ENCODE measurements at places on chromosomes 1 and 21.

- DNase-seq: no peak
Observed at GRCh38 chr1:107993920-107994319, 28.9 kb upstream of the VAV3 start.

- DNase-seq: no peak
Observed at GRCh38 chr1:92484472-92485380, 2.0 kb downstream of the GFI1 start.

GRCh38 chr1:53482441-53483153 lies 23.4 kb downstream of the DMRTB1 start:
- DNase-seq: no peak

GRCh38 chr21:35990609-35991008 lies 69.7 kb downstream of the SETD4 start:
- no peak for DNase-seq

GRCh38 chr1:182217967-182218366 lies 156.5 kb upstream of the ZNF648 start:
- DNase-seq: no peak

DNA sequence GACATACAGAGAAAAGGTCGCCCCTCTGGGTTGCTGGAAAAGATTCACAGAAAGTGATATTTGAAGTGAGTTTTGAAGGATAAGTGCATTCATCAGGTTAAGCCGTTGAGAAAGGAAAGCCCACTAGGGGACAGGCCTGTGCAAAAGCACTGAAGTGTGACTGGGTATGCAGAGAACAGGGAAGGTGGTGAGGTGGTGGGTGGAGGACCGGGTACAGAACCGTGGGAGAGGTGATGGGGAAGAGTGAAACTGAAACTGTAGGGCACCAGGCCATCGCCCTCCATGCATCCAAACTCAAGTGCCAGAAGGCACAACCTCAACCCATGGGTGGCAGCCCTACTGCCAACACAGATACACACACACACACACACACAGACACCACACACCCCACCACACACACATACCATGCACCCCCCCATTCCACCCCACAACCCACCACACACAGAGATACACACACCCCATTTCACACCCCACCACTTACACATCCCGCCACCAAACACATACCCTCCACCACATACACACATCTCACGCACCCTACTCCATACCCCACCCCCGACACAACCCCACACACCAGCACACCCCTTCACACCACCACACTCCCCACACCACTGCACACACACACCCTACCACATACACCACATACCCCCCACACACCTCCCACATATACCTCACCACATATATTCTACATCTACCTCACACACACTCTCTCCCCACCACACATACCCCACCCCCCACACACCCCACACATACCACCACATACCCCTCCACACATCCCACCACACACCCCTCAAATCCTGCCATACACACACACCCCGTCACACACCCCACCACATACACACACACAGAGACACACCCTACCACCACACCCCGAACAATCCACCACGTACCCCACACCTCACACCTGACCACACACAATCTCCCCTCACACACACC lies 59.0 kb downstream of the TSEN15 start:
- no peak for DNase-seq

DNA sequence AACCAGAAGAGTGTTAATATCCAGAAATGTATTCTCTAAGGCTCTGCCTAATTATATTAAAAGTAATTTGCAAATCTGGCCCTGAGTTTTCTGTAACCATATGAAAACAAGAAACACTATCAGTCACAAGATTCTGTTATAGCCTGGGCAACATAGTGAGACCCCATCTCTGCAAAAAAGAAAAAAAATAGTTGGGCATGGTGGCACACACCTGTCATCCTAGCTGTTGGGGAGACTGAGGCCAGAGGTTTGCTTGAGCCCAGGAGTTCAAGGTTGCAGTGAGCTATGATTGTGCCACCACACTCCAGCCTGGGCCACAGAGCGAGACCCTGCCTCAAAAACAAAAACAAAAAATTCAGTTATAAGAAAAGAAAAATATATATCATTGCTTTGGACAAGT lies 25.6 kb downstream of the C1orf21 start:
- DNase-seq: no peak

GRCh38 chr1:237938553-237938952 lies 47.8 kb upstream of the ZP4 start:
- DNase-seq: no peak

DNA sequence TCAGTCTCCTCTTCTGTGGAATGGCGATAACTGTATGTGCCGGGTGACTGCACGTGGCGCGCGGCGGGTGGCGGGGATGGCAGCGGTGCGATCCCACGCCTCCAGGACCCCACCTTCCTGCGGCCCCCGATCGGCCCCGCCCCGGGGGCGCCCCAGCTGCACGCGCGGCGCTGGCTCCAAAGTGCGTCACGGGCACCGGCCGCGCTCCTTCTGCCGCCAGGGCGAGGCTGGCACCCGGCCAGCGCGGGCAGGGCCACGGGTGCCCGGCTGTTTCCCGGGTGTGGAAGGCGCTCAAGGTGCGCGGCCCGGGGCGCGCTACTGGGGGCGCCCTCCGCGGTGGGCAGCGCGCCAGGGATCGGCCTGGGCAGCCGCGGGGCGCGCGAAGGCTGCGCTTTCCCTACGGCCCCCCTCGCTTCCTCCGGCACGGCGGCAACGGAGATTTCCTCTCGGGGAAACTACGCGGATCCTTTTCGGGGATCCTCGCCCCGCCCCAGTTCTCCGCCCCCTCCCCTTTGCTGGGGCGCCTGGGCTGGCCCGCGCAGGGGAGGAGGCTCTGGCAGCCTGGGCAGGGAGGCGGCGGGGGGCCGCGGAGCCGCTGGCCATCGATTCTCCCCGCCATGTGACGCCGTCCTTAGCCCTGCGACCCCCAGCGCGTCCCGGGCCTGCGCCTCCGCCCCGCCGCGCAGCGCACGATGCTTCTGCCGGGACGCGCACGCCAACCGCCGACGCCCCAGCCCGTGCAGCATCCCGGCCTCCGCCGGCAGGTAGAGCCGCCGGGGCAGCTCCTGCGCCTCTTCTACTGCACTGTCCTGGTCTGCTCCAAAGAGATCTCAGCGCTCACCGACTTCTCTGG lies at the start of gene EVA1C:
Gene EVA1C, plus strand, starts transcription at position 545 of the 853 bp plus-strand sequence. Its CDS starts 148 bp downstream, at position 693.
- no peak for DNase-seq

- DNase-seq: no peak
Observed at GRCh38 chr1:200265881-200266280, 144.0 kb downstream of the ZNF281 start.

DNA sequence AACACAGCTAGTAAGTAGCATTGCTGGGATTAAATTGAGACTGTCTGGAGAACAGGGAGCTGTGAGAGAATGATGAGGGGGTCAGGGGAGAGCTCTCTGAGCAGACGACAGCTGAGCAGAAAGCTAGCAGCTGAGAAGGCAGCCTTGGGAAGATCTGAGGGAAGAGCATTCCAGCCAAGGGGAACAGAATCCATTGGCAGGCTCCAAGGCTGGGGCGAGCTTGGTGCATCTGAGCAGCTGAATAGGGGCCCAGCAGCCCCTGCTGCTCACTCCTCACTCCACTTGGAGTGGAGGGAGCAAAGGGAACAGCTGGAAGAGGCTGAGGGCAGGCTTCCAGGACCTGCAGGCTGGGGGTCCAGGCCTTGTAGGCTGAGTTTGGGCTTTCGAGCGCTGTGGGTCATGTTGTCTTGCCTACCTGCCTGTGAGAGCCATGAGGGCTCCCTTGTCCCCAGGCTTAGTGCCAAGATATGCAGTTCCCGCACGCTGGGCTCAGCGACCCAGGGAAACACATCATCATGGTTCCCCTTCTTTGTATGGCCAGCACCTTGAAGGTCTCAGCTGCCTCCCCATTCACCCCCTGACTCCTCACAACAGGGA lies 10.5 kb downstream of the ACOT11 start:
- no peak for DNase-seq

DNA sequence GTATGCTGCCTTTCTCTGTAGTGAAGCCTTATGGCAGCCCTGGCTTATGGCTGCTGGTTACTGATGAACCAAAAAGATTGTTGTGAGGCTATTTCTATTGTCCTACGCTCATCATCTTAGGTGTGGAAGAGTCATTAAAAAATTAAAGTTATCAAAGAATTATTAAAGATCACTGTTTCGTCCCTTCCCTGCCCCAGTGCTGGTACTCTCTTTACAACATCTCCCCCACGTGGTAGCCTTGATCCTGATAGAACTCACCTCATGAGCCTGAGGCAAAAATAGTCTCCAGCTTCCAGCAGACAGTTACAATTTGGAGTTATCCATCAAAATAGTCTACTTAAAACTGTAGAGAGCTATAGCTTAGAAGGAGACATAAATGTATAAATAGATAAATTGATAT lies 201.5 kb downstream of the S1PR1 start:
- DNase-seq: no peak

DNA sequence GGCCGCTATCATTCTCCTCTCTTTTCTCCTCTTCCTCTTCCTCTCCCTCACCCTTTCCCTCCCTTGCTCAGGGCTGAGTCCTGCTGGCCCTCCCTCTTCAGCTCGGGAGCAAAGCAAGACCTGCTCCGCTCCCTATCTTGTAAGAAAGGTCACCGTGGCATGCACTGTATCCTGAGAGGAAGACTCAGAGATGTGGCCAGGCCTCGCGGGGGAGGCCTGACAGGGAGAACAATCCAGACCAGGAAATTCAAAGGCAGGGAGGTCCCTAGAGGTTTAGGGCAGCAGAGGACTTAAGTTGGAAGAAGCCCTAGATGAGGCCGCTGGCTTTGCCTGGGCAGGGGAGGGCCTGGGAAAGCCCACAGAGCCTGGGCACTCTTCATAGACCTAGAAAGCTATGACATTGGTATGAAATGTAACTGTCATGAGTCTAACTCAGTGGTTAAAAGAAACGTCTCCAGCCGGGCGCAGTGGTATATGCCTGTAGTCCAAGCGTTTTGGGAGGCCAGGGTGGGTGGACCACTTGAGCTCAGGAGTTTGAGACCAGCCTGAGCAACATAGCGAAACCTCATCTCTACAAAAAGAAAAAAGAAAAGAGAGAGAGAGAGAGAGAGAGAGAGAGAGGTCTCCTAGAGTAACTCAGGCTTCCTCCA lies 14.6 kb upstream of the PTAFR start:
- no peak for DNase-seq

DNA sequence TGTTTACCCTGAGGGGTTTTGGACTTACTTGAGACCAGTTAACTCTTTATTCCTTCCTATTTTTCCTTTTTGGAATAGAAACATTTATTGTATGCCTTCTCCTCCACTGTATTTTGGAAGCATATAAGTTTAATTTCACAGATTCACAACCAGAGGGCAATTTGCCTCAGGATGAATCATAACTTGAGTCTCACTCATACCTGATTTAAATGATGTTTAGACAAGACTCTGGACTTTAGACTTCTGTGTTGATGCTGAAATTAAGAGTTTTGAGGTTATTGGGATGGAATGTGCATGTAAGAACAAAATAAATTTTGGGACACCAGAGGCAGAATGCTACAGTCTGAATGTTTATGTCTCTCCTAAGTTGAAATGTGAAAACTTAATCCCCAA lies 7.1 kb upstream of the ADAM30 start:
- DNase-seq: no peak

GRCh38 chr1:64923294-64923718 lies 43.0 kb downstream of the JAK1 start:
- DNase-seq: no peak

DNA sequence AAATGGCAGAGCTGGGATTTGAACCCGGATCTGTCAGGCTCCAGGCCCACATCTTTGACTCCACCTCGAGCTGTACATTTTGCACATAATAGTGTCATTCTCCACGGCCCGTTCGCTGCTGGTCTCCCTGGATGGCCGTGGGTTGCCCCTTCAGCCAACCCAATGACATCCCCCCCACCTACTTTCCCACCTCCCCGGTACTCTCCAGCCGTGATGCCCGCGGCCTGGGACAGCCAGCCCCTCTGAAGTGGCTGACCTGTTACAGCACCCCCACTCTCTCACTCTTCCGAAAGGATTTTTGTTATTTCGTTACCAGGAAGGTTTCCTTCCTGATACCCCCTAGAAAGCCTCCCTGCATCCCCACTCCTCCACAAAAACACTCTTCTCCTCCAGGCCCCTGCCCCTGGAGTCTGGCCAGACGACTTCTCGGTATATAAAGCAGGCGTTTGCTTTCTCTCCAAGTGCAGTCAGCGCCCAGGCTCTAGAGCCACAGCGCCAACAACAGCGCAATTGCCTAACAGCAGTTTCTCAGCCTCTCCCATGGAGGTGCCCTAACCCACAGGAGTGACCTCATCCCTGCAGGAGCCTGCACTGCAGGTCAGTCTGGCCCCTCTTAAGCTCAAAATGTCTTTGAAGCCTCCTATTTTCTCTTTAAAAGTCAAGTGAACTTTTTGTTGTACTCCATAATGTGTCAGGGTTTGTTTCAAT lies 14.5 kb upstream of the GJB5 start:
- peak; percentile 81 for DNase-seq

DNA sequence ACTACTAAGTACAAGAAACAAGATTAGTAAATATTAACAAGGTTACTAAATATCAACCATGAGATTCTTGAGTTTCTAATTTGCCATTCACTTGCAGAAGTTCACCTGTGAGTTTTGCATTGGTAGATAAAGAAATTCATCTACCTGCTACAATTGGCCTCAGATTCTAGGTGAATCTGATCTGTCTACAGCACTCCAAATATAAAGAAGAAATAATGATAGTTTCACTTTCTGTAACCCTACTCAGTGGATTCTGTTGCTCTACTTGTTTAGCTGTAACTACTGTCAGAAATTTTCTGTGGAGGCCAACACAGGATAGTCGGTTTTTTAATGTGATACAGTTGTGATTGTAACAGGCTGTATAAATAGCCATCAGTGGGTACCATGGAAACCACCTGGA lies 118.6 kb downstream of the NR5A2 start:
- no peak for DNase-seq

GRCh38 chr21:31136891-31137290 lies 98.6 kb upstream of the KRTAP19-8 start:
- DNase-seq: peak; percentile 5

- no peak for DNase-seq
Observed at GRCh38 chr1:51644533-51645197, 27.8 kb downstream of the OSBPL9 start.

- no peak for DNase-seq
Observed at GRCh38 chr1:227038401-227038800, 98.3 kb downstream of the COQ8A start.
